ENCODE measurements at places on chromosomes 2 and 18. TPM values are rescaled to one million over a fixed set of nuclear protein-coding genes. Genes with fewer than 3 reads are reported as not detected.

DNA sequence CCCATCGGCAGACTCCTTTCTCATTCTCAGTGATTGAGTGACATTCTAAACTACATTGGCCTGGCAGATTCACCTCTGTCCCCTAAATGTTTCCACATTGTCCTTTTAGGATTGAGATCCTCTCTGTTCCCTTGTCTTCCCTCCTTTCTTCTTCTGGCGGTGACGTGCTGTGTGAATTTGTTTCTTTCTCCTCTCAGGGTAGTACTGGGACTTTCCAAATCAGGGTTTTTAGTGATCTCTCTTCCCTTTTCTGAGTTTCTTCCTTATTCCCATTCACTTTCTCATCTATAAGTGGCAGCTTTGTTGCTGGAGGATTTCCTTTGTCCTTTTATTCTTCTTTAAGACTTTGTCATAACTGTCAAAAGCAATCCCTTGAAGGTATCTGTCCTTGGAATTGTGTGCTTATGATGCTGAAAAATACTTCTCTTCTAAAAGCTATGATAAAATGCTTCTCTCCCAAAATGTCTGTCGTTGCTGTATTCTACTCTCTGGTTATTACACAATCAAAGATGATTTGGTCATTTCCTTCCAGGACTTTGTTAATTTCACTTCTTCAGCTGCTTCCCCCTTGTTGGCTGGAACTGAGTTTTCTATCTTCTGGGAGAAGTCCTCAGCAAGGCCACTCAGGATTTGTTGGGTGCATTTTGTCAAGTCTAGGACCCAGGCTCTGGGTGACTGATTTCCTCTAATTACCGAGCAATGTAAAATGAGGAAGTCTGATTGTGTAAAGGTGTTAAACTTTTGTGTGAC, 4.9 kb upstream of the IL1B start:
- DNase-seq, result no peak
- no peak overlapping the region for H3K27ac ChIP-seq
- H3K4me1 ChIP-seq, result no peaks in the 10 kb centered on the region
- H3K36me3 ChIP-seq, result no peaks in the 10 kb centered on the region
- no peak overlapping the region for H3K4me3 ChIP-seq
- no peaks in the 10 kb centered on the region for H3K27me3 ChIP-seq

GRCh38 chr2:101893681-101894381, 97.9 kb upstream of the IL1R2 start:
- no peak for DNase-seq
- H3K4me1 ChIP-seq, result peaks cover 19% of the 10 kb centered on the region
- H3K27ac ChIP-seq, result no peak overlapping the region
- H3K36me3 ChIP-seq, result no peaks in the 10 kb centered on the region

The ALPI gene
- not detected for total RNA-seq

The MAP4K3 gene
- 26.0 TPM for total RNA-seq

The CCDC141 gene
- total RNA-seq, result 22.5 TPM

Data from left lung (tissue), 14 donors.